ENCODE measurements at places on chromosomes 1 and 21.

GRCh38 chr1:178109348-178110143 lies 15.6 kb downstream of the RASAL2 start:
- no peak for DNase-seq

GRCh38 chr1:6872573-6873261 lies 87.5 kb downstream of the CAMTA1 start:
- DNase-seq: no peak

GRCh38 chr1:1399872-1400575 lies 889 bp upstream of the CCNL2 start:
- DNase-seq: no peak

- no peak for DNase-seq
These were observed 153.0 kb downstream of the KCTD3 start for GRCh38 chr1:215720126-215720525.

GRCh38 chr1:94039514-94039870 lies 81.5 kb downstream of the ABCA4 start:
- no peak for DNase-seq

Data from occipital lobe (tissue), 3 donors.